ENCODE measurements at places on chromosomes 3 and 15.

GRCh38 chr15:28977377-28978010 lies 91.7 kb downstream of the APBA2 start:
- DNase-seq = no peak

DNA sequence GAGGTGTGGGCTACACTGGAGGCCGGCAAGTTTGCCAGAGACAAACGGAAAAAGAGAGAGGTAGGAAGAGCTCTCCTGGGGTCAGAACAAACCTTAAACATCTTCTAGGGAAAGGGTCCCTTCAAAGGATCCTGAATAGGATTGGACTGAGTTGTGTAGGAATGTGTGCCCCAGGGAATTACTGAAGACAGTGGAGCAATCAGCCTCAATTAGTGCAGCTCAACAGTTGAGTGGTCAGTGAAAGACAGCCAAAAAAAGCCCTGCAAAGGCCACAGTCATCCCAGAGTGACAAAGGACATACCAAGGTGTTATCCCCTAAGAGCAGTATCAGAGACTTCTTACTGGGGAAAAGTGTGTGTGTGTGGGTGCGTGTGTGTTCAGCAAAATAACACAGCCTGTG lies 70.3 kb downstream of the NUP210 start:
- DNase-seq = no peak

- no peak for DNase-seq
Observed at GRCh38 chr3:120983841-120984240, 75.8 kb downstream of the STXBP5L start.

- no peak for DNase-seq
Observed at GRCh38 chr15:54026891-54027290, 48.6 kb downstream of the UNC13C start.

- DNase-seq = no peak
Observed at GRCh38 chr3:124995460-124995994, 60.3 kb downstream of the HEG1 start.

GRCh38 chr15:71225851-71226250 lies 110.6 kb downstream of the THSD4 start:
- DNase-seq = no peak

DNA sequence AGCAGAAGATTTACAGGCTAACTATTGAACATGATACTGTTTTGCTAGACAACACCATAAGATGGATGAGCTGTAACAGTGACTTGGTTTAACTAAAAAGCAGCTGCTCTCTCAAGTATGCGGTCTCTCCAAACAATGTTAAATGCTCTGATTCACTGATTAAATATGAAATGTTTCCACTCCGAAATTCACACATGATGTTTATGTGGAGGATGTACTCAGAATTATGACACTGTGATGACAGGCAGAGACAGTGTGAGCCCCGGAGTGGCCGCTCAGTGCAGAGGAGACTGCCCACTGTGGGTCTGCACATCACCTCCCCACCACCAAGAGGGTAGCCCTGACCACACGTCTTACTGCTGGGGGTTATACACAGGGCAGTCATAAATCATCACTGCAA lies 83.9 kb upstream of the MEX3B start:
- DNase-seq = no peak

GRCh38 chr3:126355251-126355650 lies 2.0 kb downstream of the KLF15 start:
- no peak for DNase-seq

- DNase-seq = no peak
Observed at GRCh38 chr3:115617591-115617990, 5.7 kb upstream of the GAP43 start.

All from activated naive CD4-positive, alpha-beta T cell (primary cell).